Suppressor macrophage (primary cell): ENCODE measurements at places on chromosomes 16 and 17.

- no peak for DNase-seq
Measured at GRCh38 chr17:10384175-10384574, 11.4 kb upstream of the MYH13 start.

- no peak for DNase-seq
Measured at GRCh38 chr16:11126399-11127054, 129.5 kb downstream of the SOCS1 start.

DNA sequence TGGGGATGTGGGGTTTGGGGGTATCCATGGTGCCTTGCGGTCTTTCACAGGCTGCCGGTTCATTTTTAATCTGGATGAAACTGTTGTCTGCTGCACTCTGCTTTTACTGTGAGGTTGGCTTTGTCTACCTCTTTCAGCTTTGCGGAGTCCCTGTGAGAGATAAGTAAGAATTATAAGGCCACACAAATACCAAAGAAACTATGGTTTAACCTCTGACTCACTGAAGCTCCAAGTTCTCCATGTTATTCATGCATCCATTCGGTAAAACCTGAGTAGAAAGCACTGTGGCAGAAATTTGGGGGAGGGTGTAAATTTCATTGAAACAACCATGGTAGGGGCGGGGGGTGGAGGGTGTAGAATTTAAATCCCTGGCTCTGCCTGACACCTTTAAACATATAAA lies 30.5 kb downstream of the KIAA0753 start:
- DNase-seq: no peak

DNA sequence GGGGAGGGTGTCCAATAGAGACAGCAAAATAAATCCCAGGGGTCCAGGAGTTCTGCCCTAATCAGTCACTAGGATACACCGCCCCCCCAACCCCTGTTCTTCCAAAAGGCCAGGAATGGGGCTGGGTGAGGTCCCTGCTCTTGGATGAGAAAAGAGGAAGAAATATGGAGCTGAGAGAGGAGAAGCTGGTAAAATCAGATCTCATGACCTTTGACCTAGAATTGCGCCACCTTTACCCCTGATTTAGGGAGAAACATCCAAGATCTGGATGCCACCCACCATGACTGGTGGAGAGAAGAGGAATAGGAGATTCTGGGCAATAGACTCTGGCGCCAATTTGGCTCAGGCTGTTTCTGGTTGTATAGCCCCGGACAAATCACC lies 707 bp upstream of the CACNB1 start:
- DNase-seq: peak; percentile 72

DNA sequence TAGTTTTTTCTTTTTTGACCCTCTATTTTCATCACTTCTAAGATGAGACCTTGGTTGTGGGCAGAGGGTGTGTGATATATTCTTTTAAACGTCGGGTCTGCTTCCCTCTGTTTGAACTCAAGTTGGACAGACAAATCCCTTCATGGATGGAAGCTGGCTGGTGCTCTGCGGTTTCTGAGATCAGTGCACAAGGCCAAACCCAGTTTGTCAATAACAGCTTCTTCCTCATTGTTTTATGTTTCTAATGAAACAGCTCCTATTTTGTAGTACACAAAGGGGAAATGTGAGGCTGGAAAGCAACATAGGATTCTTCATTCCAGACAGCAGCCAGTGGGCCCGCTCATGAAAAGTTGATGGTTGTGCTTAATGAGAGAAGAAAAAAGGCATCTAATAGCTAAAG lies 159.6 kb downstream of the PRKCA start:
- peak; percentile 81 for DNase-seq

DNA sequence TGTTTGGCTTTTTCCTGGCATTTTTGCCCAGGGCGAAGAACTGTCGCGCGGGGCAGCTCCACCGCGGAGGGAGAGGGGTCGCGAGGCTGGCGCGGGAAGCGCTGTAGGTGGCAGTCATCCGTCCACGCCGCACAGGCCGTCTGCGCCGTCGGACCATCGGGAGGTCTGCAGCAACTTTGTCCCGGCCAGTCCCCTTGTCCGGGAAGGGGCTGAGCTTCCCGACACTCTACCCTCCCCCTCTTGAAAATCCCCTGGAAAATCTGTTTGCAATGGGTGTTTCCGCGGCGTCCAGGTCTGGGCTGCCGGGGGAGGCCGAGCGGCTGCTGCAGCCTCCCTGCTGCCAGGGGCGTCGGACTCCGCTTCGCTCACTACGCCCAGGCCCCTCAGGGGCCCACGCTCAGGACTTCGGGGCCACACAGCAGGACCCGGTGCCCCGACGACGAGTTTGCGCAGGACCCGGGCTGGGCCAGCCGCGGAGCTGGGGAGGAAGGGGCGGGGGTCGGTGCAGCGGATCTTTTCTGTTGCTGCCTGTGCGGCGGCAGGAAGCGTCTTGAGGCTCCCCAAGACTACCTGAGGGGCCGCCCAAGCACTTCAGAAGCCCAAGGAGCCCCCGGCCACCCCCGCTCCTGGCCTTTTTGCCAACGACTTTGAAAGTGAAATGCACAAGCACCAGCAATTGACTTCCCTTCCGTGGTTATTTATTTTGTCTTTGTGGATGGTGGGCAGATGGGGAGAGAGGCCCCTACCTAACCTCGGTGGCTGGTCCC lies 2.3 kb upstream of the CBX4 start:
- DNase-seq: no peak

DNA sequence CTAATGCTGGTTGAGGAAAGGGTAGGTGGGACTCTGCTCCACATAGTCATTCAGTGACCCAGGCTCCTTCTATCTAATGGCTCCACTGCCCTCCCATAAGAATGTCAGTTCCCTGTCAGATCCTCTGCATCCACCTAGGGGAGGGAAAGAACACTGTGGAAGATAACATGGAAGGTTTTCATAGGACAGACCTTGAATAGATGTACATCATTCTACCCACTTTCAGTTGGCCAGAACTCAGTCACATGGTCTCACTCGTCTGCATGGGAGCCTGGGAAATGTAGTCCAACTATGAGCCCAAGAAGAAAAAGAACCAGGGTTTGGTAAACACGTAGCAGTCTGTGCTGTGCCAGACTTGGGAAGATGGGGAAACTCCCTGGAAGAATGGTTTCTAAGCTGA lies 27.1 kb upstream of the SCNN1B start:
- no peak for DNase-seq
